ENCODE measurements at places on chromosomes 12 and 14.

DNA sequence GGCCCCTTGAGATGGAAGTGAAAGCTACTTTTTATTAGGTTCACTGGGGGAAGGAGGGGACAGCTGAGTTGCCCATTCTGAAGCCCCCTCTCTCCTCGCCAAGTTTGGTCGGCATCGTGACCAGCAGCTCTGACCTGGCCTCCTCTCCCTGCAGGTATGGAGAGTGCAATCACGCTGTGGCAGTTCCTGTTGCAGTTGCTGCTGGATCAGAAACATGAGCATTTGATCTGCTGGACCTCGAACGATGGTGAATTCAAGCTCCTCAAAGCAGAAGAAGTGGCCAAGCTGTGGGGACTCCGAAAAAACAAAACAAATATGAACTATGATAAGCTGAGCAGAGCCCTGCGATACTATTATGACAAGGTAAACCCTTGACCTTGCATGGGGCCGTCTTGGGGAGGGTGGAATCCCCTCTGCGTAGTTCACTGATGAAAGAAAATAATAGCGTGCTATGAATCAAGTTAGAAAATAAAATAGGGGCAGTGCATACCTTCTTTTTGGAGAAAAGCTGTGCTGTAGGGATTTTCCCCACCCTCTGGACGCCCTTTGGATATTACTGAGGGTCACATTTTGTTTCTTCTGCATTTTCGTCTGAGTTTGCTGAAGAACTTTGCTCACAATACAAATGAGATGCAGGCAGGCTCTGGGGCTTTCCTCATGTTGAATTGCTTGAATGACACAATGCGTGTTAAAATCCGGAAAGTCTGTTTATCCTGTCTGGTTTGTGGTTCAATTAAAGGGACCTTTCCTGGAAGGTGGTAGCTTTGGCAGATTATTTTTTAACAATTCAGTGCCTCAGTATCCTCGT lies 29.4 kb downstream of the ELK3 start:
- DNase-seq, result no peak

- no peak for DNase-seq
Observed at GRCh38 chr12:53999559-54000115, 324 bp upstream of the HOXC9 start.

GRCh38 chr12:107554941-107555340 lies 130.7 kb upstream of the PWP1 start:
- DNase-seq, result no peak

DNA sequence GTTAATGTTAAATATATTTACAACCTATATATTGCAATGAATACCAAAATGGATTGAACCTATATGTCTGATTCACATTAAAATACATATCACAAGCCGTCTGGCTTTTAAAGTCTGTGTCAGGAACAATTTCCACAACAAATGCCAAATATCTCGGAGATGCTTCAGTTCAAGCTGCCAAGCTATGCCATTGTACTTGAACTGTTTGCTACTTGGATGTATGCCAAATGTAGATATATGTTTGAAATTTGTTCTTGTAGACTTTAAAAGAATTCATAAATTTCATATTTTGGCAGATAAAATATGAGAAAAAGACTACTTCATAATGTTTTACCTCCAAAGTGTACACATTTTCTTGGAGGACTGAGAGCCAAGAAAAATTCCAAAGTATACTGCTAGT lies 37.0 kb downstream of the WASHC3 start:
- no peak for DNase-seq

GRCh38 chr12:50197297-50197727 lies 30.1 kb upstream of the CERS5 start:
- DNase-seq, result no peak

DNA sequence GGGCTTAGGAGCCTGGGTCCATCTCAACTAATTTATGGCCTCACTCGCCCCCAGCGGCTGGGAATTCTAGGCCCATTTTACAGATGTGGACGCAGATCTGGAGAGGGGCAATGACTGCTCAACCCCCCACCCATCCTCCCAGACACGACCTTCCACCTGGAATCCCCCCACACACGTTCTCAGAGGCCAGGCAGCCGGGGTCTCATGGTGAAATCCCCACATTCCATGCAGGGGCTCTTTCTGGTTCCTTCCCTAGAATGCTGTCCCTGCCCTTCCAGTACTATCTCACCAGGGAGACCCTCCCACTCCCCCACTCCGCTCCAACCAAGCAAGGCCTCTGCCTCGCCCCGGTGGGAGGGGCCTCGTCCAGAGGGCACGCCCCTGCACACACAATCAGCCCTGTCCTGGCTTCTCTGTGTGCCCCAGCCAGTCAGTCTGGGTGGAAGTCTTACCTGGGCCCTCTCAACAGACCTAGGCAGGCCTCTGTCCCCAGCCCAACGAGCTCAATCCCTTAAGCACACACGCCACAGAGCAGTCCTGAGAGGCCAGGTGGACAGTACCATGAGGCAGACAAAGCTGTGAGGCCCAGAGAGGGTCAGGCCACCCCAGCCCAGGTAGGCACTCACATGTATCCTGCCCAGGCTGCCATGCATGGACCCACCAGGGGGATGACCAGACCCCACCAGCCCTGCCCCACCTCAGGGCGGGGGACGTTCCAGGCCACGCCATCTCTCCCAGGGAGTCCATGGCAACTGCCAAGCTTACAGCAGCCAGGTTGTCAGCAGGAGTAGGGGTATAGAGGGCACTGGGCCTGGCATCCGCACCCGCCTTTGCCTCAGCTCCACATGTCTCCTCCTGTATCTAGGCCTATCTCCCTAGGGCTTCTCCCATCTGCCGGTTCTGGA lies 1.3 kb upstream of the ANKRD9 start:
- DNase-seq, result no peak

GRCh38 chr12:124759841-124760503 lies 103.7 kb downstream of the SCARB1 start:
- no peak for DNase-seq

All from stimulated activated CD4-positive, alpha-beta T cell treated with anti-CD3 and anti-CD28 coated beads, TNF-alpha, amount 100 ng/mL, for 48 hours (primary cell).